ENCODE measurements at places on chromosomes 12 and 14. TPM values are rescaled to one million over a fixed set of nuclear protein-coding genes. Genes with fewer than 3 reads are reported as not detected.

Gene OR4N2
- total RNA-seq, result not detected

Gene NDRG2
- total RNA-seq, result 247 TPM

Gene HOTAIR
- total RNA-seq, result not detected

Gene LALBA
- not detected for total RNA-seq

Gene FSCB
- total RNA-seq, result not detected

- no peak for DNase-seq
Measured at GRCh38 chr12:123971770-123972456, 718 bp downstream of the CCDC92 start.

DNA sequence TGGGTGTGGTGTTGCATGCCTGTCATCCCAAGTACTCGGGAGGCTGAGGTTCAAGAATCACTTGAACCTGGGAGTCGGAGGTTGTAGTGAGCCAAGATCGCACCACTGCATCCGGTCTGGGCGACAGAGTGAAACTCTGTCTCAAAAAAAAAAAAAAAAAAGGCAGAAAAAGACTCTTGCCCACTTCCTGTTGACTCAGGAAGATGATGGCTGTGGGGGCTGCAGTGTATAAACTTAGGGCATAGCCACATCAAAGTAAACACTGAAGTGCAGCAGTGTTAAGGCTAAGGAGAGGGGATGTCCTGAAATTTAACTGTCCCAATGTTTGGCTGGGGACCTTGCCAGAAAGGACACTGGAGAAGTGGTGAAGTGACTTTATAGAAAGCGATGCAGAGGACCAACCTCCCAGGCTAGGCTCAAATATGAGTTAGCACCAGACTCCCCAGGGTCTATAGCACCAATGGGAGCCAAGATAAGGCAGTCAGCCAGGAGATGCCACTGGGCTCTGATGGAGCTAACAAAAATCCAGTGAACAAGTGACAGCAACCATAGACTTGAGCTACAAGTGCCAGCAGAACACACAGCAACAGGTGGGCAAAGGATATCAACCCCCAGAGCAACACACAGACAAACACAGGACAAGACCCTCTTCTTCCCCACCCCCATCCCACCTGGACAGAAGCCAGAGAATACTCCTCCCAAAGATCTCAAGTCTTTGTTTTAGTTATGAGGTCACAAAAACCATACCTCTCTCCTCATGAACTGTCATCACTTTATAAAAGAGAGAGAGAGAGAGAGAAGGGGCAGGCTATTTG, 28.0 kb downstream of the NELL2 start:
- DNase-seq, result no peak

DNA sequence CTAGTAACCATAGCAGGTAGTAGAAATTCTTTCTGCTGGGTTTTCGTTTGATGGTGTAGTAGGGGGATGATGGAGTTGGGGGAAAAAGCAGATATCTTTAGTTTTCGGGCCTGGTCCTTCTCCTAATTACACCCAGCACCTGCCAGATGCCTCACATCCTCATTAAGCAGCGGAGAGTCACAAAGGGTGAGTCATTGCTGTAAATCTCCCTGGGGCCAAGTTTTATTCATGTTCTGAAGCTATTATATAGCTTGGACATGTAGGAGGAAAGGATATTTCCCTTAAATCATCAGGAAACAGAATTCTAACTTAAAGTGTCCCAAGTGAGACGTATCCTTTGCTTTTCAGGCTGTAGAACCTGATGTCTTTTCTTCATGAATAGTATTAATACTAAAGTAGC, 4.9 kb upstream of the NECAP1 start:
- DNase-seq, result no peak

DNA sequence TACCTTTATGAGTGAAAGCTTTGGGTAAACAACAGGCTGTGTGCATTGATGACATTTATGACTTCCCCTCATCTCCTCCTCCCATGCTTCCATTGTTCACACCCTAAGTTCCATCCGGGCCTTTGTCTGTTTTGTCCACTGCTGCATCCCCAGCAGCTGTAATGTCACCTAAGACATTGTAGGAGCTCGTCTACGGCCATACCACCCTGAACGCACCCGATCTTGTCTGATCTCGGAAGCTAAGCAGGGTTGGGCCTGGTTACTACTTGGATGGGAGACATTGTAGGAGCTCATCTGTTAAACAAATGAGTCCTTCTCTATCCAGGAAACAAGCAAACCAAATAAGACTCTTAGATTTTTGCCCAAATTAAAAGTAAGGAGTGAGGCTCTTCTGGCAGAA, 40.4 kb upstream of the SYCP3 start:
- no peak for DNase-seq

GRCh38 chr14:64074961-64075612, 219.1 kb downstream of the ESR2 start:
- no peak for DNase-seq

DNA sequence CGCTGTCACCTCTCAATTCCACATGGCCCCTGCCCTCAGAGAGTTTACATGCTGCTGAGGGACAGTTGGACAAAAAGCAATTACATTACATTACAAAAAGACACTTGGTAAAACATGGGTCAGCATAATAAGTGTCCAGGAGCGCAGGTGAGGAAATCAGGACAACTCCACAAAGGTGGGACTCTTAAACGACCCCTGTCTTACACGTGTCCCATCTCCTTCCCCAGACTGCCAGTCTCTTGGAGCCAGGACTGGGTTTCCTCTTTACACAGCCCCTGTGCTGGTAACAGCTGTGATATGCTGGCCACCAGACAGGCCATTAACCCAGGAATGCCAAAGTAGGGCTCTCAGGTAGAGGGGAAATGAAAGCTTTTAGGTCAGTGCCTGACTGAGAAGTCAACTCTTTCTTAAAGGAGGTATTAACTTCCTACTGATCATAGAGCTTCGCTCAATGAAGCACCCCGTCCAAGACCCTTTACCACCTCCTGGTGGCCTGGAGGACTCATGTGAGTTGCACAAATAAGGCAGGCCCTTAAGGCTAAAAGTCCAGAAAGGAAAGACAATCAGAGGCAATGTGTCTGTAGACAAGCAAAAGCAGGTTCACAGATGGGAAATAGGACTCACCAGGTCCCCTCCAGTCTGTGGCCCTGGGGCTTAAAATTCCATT, 55.5 kb downstream of the ANO2 start:
- DNase-seq, result no peak

DNA sequence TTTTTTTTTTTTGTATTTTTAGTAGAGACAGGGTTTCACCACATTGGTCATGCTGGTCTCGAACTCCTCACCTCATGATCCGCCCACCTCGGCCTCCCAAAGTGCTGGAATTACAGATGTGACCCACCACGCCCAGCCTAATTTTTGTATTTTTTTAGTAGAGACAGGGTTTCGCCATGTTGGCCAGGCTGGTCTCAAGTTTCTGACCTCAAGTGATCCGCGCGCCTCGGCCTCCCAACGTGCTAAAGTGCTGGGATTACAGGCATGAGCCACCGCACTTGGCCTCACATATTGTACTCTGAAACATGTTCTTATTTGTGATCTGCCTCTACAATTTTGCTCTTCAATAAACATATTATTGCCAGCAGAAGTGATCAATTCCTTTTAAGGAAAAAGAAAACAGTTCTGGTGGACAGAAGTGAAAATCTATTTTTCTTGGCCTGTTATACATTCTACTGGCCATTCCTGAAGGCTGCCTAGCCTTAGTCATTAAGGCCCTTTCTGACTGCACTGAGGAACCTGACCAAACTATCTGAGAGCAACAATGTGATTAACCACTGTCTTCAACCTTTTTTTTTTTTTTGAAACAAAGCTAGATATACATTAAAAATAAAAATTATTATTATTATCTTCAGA, 36.1 kb downstream of the SNX6 start:
- no peak for DNase-seq

- DNase-seq, result no peak
Measured at GRCh38 chr12:32051511-32052211, 55.0 kb upstream of the BICD1 start.

- DNase-seq, result no peak
Measured at GRCh38 chr14:29821661-29822429, 105.8 kb downstream of the PRKD1 start.

Data from omental fat pad (tissue), 4 donors.